Suppressor macrophage (primary cell): ENCODE measurements at places on chromosomes 1 and 21.

- no peak for DNase-seq
Measured at GRCh38 chr1:25993197-25993951, 4.5 kb downstream of the PAFAH2 start.

DNA sequence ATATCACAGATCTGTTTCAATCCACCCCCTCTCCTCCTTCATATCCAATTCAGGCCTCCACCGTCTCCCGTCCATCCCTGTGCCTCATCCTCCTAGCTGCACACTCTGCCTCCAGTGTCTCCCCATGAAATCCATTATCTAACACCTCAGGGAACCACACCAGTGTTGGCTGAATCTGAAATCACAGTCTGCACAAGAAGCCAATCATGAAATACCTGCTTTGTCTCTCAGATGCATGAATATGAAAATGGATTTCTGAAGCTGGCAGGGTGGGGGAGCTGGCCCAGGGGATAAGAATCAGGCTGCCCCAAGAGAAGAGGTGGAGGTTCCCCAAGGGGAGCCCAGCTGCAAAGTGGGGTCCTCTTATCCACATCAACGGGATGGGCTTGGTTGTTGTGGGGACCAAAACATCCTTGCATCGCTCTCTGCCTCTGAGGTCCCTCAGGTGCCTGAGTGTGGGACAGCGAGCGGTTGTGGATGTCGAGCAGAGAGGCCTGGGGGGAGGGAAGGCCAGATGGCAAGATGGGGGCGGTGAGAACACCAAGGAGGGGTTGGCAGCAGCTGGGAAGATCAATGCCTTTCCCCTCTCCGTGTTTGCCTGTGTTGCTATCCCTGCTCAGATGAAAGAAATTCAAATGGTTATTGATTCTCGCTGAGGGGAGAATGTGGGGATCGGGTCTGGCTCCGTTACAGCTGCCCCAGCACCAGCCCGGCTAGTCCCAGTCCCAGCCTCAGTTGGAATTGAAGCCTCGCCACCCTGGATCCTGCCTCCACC, 237.3 kb upstream of the POU3F1 start:
- no peak for DNase-seq

DNA sequence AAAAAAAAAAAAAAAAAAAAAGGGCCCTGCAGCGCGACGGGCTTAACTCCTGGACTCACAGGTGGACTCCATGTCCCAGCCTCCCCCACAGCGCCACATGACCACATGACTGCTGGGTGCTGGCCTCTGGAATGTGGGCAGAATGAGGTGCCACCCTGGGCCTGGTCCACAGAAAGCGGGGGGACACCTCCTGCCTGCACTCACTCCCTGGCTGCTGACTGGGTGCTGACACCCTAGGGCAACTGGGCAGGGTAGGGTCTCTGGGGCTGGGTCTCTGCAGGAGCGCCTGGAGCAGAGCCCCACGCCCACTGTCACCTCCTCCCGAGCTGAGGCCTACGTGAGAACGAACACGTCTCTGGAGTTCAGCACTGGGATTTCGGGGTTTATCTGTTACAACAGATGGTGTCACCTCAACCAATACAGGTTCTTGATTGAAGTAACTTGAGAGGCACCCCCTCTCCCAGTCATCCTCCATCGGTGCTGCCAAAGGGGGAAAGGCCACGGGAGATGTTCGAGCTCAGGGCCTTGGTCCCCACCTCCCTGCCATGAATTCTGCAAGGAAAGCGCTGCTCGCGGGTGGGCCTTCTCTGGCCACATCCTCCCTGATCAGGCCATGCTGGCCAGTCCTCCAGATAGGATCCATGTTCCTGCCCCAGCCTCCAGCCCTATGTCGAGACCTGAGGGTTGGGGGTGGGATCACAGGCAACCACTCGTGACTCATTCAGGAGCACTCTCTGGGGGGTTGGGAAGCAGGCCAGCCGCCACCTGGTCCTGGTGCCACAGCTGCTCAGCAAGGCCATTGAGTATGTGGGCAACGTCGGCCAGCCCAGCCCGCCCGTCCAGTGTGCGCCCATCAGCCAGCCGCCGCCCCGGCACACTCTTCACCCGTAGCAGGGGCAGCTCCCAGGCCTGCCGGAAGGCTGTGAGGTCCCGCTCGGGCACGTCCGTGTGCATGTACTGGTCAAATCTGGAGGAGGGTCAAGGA, 5.4 kb downstream of the CPLANE2 start:
- no peak for DNase-seq

DNA sequence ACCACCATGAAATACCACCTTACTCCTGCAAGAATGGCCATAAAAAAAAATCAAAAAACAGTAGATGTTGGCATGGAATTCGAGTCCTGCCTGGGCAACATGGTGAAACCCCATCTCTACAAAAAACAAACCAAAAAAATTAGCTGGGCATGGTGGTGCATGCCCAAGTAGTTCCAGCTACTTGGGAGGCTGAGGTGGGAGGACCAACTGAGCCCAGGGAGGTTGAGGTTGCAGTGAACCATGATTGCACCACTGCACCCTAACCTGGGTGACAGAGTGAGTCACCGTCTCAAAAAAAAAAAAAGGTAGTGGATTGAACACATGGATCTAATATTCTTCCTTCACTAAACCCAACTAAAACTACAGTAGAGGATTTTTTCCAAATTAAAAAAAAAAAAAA, 125.9 kb downstream of the CCDC185 start:
- DNase-seq = no peak

- DNase-seq = no peak
Measured at GRCh38 chr1:194184974-194185373, 998.6 kb upstream of the B3GALT2 start.

DNA sequence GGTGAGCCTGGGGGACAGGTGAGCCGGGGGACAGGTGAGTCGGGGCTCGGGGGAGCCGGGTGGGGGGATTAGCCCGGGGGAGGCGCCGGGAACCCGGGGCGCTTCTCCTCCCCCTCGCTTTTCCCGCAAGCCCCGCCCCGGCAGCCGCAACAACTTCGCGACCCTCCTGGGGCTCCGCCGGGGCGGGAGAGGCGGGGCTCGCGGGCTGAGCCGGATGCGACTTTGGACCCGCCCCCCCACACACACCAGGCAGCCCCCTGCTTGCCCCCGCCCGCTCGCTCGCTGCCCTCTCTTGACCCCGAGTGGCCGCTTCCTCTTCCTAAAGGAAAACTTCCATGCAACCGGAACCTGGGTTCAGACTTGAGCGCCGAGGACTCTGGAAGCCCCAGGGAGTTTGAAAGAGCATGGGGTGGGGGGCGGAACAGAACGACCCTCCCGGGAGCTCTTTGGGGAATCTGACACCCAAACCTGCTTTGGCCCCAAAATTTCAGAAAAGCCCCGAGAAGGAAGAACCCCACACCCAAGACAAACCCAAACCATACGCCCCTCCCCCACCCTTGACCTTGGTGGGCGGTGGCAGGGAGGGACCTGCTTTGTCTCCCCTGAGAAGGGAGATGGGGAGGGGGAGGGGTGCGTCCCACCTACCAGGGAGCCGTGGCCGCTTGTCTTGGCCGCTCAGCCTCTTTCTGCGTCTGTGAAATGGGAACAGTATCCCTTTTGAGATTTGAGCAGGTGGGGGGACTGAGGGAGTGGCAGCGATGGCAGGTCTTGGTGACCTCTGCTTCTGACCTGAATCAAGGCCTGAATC, 550 bp downstream of the ARHGEF16 start:
- peak; percentile 58 for DNase-seq

DNA sequence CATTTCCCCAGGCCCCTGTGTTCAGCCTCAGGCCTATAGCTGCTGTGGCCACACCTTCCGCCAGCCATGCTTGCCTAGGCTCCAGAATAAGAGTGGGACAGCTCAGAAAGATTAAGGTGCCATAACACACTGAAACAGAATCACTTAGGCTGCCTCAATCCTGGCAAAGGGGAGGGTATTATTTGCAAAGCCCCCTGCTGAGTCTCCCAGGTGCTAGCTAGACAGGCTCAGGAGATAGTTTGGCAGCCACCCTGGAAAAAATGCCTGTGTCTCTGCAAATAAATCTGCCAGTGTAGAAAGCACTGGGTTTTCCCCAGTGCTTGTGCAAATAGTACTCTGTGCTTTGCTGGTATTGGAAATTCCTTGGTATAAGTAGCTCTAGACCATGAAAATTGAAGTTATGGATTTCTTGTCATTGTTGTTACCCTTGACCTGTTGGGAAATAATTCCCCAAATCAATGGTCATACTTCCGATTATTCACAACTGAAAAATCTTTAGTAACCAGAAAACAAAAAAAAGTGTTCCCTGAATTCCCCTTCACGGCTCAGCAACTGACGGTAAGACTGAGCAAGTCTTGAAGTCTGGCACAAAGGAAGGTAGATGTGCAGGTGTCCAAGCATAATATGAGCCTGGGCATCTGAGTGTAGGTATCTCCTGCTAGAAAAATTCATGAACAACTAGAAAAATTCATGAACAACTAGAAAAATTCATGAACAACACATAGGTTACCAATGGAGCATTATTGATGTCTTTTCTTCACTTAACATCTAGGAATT, 56.9 kb downstream of the PROX1 start:
- no peak for DNase-seq

- no peak for DNase-seq
Measured at GRCh38 chr1:31272369-31272768, 24.2 kb downstream of the SNRNP40 start.

DNA sequence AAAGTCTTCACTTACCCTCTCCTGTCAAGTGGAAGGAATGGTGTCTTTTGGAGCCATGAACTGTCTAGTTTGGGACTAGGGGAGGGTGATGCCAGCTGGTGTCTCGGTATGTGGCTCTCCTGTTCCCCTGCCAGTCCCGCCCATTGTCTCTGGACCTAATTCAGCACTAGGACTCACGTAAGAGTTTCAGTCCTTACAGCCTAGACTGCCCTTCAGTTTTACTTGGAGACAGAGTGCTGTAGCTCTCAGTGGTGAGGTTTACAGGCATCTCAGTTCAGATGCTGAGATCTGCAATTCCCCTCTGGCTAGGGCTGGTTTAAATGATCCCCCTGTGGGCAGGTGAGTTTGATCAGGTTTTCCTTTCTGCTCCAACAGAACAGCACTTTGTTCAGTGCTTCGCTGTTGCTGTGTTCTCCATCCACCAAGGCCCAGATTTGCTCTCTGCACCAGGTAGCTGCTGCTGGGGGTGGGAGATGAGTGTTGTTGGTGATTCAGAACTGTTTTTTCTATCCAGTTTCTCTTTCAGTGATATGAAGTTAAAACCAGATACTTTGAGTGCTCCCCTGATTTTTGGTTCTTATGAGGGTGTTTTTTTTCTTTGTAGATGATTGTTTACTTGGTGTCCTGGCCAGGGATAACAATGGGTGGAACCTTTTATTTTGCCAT, 198.3 kb upstream of the RNPC3 start:
- no peak for DNase-seq

DNA sequence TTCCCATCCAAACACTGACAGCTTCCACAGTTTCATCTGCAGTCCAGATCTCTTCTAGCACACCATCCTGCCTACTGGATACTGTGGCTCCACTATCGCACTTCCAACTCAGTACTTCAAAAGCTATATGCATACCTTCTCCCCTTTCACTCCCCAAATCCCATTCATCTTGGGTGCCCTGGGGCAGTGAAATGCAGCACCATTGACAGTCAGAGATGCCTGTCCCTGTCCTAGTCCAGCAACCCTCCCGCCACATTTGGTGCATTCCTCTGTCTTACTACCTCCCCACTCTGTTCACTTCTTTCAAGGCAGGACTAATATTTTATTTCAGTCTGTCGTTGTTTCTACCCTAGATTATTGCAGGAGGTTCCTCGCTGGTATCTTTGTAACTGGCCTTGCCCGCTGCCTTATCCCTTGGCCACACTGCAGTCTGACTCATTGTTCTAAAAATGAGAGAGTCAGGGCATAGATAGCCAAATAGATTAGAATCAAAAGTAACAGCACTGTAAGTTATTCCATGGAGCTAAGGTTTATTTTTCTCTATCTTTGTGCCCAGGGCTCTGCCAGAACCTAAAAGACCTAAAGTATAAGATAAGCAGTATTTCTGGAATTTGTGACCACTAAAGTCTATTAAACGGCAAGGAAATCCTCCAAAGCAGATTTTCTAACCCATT, 96.7 kb downstream of the ESRRG start:
- DNase-seq = no peak

DNA sequence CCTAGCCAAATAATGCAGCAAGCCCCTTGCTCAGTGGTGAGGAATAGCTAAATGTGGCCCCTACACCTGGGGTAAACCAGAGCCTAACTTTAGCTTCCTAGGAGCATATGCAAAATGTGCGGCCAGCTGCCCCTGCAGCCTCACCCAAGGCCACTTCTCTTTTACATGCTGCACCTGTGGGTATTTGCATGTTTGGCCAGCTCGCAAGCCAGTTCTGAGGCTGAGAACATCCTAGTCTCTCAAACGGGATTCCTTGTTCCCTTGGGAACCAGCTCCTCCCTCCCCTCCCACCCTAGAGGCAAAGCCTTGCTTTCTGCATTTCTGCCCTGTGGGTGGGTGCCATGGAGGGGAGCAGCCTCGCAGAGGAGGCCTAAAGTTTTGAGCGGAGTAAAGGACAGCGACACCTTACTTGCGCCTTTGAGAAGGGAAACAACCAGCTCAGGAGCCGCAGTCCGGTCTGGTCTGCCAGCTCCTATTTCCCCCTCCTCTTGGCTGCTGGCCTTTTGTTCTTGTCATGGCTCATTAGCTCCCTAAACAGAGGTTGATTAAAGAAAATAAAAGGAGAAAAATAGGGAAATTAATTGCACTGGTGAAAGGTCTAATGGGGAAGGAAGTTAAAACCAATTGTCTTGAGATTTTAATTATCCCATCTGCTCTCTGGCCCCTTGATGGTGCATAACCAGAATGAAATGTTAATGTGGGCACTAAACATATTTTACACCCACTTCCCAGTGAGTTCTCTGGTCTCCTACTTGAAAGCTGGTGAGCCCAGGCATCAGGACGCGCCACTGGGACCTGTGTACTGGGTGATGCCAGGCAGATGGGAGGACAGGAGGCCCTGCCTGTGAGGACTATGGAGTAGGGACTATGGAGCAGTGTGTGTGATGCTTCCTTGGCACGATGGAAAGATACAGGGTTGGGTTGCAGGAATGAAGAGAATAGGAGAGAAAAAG, 68.7 kb downstream of the TEX35 start:
- DNase-seq = no peak

DNA sequence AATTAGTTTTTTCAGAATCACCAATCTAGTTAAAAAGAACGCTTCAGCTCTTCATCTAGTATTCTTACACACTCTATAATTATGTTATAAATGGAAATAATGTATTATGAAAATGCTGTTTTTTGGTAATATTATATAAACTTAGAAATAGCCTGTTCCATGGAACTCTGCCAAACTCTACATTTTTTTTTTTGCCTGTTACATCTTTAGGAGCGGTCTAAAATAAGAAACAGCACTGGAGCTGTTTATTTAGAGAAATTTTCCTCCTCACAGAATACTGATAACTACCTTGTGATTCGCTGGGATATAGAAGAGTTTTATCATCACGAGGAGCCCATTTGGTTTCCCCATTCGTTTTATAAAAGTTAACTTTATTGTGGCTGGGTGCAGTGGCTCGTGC, 58.5 kb downstream of the PKN2 start:
- DNase-seq = no peak

DNA sequence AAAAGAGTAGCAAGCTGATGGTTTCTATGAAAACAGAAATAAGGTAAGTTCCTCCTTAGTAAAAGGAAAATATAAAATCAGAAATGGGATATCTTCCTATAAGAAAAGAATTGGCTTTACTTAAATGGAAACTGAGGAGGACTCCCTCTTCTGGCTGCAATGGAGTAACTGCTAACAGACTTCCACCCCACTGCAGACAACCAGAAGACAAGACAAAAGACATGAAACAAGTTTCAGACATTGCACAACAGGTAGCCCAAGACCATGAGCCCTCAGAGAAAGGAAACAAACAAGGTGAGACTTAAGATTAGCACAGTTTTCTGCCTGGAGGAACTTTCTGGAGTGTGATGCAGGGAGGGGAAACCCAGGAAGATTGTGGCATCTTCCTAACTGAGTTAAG, 17.0 kb upstream of the OLFML2B start:
- DNase-seq = no peak

- DNase-seq = no peak
Measured at GRCh38 chr1:159054427-159054826, 22.1 kb downstream of the AIM2 start.
